IMR-90 (cell line): ENCODE measurements at places on chromosomes 11 and 22. TPM values are rescaled to one million over a fixed set of nuclear protein-coding genes. Genes with fewer than 3 reads are reported as not detected.

The TIGD3 gene
- 0.12 TPM in 1 of 2 replicates, not detected in the other for polyA plus RNA-seq

The TNNT3 gene
- not detected in 2 replicates for polyA plus RNA-seq

The RRP8 gene
- polyA plus RNA-seq: 9.0 and 10.8 TPM in 2 replicates

The PLA2G3 gene
- polyA plus RNA-seq: 0.07 and 0.12 TPM in 2 replicates

The APOA4 gene
- polyA plus RNA-seq: not detected in 2 replicates

The MRGPRE gene
- polyA plus RNA-seq: not detected in 2 replicates

The EHF gene
- not detected in 2 replicates for polyA plus RNA-seq

DNA sequence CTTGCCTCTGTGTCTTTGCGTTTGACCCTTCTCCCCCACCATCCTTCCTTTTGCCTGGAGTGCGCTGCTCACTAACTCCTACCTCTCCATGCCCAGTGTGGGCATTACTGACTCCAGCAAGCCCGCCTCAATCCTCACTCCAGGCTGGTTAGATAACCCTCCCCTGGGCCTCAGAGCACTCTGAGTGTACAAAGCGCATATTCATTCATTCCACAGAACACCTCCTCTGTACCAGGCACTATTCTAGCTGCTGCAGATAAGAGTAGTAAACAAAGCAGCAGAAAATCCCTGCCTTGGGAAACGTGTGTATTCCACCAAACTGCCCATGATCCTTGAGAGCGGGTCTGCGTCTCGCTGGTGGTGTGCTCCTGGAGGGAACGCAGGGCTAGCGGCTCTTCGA is 3.2 kb downstream of the SLC22A8 start:
- DNase-seq: no peak
- no peak overlapping the region for H3K4me3 ChIP-seq
- H3K27me3 ChIP-seq: peaks cover 42% of the 10 kb centered on the region
- H3K36me3 ChIP-seq: no peaks in the 10 kb centered on the region
- no peak overlapping the region for H3K27ac ChIP-seq

GRCh38 chr11:5701055-5701577 is 11.5 kb downstream of the TRIM22 start:
- H3K4me3 ChIP-seq: no peak overlapping the region
- no peak overlapping the region for H3K27ac ChIP-seq
- peaks cover 20% of the 10 kb centered on the region for H3K36me3 ChIP-seq
- DNase-seq: no peak
- H3K4me1 ChIP-seq: peaks cover 1% of the 10 kb centered on the region; the same call in 1 of the 2 replicates

- no peak overlapping the region for H3K4me3 ChIP-seq
- no peak overlapping the region for H3K27ac ChIP-seq
- H3K27me3 ChIP-seq: no peaks in the 10 kb centered on the region
- no peaks in the 10 kb centered on the region for H3K36me3 ChIP-seq
- no peak for DNase-seq
- H3K4me1 ChIP-seq: peaks cover 17% of the 10 kb centered on the region
Observed at GRCh38 chr11:34641456-34641855, 20.6 kb downstream of the EHF start.

- DNase-seq: no peak
- H3K4me1 ChIP-seq: peaks cover 3% of the 10 kb centered on the region
- peaks cover 11% of the 10 kb centered on the region for H3K27me3 ChIP-seq
- no peaks in the 10 kb centered on the region for H3K36me3 ChIP-seq
- no peak overlapping the region for H3K27ac ChIP-seq
Observed at GRCh38 chr22:44584256-44584902, 86.3 kb upstream of the RTL6 start.

DNA sequence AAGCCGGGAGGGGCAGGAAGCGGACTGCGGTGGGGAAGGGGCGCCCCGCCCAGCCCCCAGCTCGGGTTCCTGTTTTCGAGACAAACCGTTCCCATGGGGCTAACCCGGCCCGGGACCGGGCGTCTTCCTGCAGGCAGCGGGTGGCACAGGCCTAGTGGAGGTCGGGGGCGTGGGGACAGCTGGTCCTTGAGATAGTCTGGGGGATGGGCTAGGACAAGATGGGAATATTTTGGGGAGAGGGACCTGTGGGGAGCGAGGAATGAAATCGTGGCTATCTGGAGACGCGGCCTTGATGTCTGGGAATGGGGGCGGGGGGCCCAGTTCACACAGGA is 1.2 kb upstream of the RASGRP2 start:
- peaks cover 53% of the 10 kb centered on the region for H3K27me3 ChIP-seq
- no peaks in the 10 kb centered on the region for H3K36me3 ChIP-seq
- H3K27ac ChIP-seq: no peak overlapping the region
- no peak overlapping the region for H3K4me3 ChIP-seq
- no peak for DNase-seq

DNA sequence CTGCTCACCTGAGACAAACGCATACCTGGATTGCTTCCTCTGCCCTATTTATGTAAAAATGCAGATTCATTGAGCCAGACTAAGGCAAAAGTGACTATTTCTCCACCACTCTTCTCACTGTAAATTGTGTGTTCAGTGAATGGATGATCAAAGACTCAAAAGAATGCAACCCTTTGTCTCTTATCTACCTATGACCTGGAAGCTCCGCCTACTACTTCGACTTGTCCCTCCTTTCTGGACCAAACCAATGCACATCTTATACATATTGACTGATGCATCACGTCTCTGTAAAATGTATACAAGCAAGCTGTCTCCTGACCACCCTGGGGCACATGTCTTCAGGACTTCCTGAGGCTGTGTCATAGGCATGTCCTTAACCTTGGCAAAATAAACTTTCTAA is 418.0 kb upstream of the SYN3 start:
- no peaks in the 10 kb centered on the region; the same call in 1 of the 2 replicates for H3K4me1 ChIP-seq
- no peak for DNase-seq
- H3K4me3 ChIP-seq: no peak overlapping the region
- H3K27me3 ChIP-seq: no peaks in the 10 kb centered on the region
- no peak overlapping the region for H3K27ac ChIP-seq

GRCh38 chr11:71505781-71506180 is 21.3 kb upstream of the KRTAP5-7 start:
- H3K27me3 ChIP-seq: no peaks in the 10 kb centered on the region
- no peak overlapping the region for H3K27ac ChIP-seq
- no peak overlapping the region for H3K4me3 ChIP-seq
- H3K4me1 ChIP-seq: no peaks in the 10 kb centered on the region
- no peak for DNase-seq

- H3K27ac ChIP-seq: no peak overlapping the region
- H3K4me1 ChIP-seq: no peaks in the 10 kb centered on the region
- H3K36me3 ChIP-seq: peaks cover 55% of the 10 kb centered on the region
- no peak overlapping the region for H3K4me3 ChIP-seq
Observed at GRCh38 chr22:46096051-46096450, 54.3 kb upstream of the PPARA start.

- peaks cover 80% of the 10 kb centered on the region for H3K27me3 ChIP-seq
- no peak overlapping the region for H3K27ac ChIP-seq
- H3K4me1 ChIP-seq: no peaks in the 10 kb centered on the region
- no peaks in the 10 kb centered on the region for H3K36me3 ChIP-seq
- DNase-seq: no peak
Observed at GRCh38 chr11:11757909-11758308, 83.9 kb upstream of the USP47 start.

DNA sequence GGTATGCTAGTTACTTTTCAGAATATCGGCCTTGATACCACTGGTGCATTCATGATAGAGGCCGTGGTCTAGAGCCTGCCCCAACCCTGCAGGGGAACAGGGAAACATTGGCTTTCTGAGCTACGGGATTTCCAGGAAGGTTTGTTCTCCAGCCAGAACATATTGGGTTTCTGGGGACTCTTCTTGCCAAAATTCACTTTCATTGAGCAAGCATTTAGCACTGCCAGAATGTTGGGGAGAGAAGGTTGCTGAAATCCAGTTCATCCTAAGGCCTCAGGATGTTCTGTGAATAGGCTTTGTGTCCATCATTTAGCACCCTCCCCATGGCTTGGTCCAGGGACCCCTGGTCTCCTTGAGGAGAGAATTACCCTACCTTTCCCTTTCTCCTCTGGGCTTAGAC is 36.7 kb downstream of the DRG1 start:
- H3K27ac ChIP-seq: no peak overlapping the region
- H3K36me3 ChIP-seq: peaks cover 68% of the 10 kb centered on the region
- H3K4me3 ChIP-seq: no peak overlapping the region
- no peak for DNase-seq

- no peaks in the 10 kb centered on the region; the same call in 1 of the 2 replicates for H3K27me3 ChIP-seq
- H3K27ac ChIP-seq: no peak overlapping the region
- no peaks in the 10 kb centered on the region for H3K36me3 ChIP-seq
- DNase-seq: no peak
- no peak overlapping the region for H3K4me3 ChIP-seq
- 0 out of 2 replicates have a peak, but pooled peaks cover 4% of the 10 kb centered on the region for H3K4me1 ChIP-seq
Observed at GRCh38 chr22:23140385-23140784, 1.4 kb downstream of the RSPH14 start.

- H3K36me3 ChIP-seq: peaks cover 2% of the 10 kb centered on the region; the same call in 1 of the 2 replicates
- no peak for DNase-seq
- H3K27me3 ChIP-seq: no peaks in the 10 kb centered on the region
- no peak overlapping the region for H3K4me3 ChIP-seq
Observed at GRCh38 chr11:47188259-47188658, 2.0 kb upstream of the PACSIN3 start.

DNA sequence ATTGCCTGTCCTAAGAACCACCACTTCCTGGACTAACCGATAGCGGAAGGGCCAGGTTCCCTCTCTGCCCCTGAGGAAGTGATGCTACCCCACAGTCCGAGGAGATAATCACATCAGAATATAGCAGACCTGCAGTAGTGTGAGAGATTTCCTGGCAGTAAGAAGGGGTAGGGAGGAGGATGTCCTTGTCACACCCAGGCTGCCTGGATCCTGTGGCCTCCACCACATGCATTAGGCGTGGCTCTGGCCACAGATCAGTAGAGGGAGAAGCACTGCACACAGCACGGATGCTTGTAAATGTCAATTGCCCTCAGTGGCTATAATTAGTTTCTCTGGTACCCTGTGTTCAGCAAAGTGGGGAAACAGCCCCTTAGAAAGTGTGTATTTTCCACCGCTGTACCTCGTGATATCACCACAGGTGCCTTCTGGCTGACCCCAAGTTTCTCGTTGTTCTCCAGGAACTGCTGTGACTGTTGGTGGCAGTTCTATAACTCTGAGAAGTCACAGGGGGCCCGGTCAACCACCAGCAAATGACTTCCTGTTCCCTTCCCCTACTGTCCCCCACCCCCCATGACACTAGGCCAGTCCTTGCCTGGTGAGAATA is 61.8 kb downstream of the UBASH3B start:
- no peak overlapping the region for H3K27ac ChIP-seq
- H3K27me3 ChIP-seq: no peaks in the 10 kb centered on the region
- H3K4me3 ChIP-seq: no peak overlapping the region
- no peak for DNase-seq
- H3K4me1 ChIP-seq: peaks cover 22% of the 10 kb centered on the region
- H3K36me3 ChIP-seq: no peaks in the 10 kb centered on the region

DNA sequence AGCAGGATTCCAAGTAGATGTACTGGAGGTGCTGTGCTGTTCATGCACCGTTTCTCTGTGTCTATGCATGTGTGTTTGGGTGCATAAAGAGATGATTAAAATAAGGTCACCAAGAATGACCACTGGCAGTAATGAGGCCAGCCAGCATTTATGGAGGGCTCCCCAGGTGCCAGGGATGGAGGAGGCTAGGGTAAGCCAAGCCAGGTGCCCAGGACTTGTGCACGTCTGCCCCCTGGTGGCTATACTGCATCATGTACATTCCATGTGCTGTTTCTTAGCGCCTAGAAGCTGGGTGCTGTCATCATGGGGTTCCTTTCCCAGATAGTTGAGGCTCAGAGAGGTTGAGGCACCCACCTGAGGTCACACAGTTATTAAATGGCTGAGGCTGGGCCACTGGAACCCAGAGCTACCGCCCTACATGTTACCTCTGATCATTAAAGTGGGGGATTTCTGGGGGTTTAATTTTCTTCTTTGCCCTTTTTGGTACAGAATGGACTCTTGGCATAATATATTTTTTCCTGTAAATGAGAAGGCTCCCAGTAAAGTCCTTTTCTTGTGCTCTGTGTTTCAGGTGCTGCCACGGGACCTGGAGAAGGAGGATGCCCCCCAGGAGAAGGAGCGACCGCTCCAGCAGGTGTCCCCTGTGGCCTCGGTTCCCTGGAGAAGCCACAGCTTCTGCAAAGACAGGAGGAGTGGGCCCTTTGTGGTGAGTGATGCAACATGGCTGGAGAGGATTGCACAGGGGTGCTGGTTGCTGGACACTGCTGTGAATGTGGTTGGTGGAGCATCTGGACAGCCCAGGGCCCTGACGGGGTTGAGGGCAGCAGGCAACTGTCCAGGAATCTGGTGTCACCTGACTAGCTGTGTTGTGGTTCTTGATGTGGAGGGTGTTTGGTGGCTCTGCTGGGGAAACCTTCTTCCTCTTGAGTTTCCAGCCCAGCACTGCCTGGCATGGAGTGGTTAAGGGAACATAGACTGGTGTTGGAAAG is 96.4 kb downstream of the KIAA1671 start:
- H3K27ac ChIP-seq: no peak overlapping the region
- no peaks in the 10 kb centered on the region for H3K4me1 ChIP-seq
- peak; percentile 23 for DNase-seq
- no peaks in the 10 kb centered on the region for H3K36me3 ChIP-seq
- H3K27me3 ChIP-seq: no peaks in the 10 kb centered on the region

DNA sequence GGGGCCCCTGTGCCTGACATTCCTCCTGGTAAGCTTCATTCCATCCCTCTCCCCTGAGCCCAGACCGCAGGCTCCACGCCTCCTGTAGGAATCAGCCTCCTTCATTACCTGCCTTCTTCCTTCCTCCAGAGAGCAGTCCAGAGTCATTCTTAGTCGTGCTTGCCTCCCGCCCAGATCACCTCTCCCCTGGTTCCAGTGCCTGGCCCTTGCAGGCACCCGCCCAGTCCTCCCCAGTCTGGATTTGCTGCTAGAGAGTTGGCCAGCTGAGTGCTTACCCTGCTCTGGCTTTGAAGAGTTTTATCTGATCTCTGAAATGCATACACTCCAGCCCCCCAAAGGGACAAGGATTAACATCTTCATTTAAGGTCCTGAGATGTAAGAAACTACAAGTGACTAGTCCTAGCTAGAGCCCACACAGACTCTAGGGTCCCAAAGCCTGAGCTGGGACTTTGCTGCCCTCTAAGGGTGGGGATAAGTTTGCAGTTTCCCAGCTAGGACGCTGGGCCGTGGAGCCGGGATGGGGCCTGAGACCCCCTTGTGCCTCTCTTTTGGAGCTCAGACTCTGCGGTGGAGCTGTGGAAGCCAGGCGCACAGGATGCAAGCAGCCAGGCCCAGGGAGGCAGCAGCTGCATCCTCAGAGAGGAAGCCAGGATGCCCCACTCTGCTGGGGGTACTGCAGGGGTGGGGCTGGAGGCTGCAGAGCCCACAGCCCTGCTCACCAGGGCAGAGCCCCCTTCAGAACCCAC is 1.6 kb downstream of the NR1H3 start:
- H3K27ac ChIP-seq: 0 out of 2 replicates have a peak overlapping the region, but pooled peaks have one; percentile 10
- peaks cover 6% of the 10 kb centered on the region; the same call in 1 of the 2 replicates for H3K36me3 ChIP-seq

DNA sequence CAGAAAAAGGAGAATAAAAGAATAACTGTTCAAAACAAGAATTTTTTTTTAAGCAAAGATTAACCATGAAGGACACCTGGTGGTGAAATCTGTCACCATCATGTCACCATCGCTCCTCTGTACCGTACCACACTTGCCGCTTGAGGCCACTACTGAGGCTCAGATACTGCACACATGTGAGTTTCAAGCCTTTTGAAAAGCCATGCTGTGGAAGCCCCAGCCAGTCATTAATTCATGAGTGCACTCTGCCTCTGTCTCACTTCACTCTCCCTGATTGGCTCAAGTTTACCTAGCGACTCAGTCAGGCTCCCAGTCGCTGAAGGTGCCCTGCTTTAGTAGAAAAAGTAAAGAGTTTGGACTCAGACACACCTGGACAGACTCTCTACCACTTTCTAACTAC is 6.6 kb upstream of the MS4A12 start:
- H3K27me3 ChIP-seq: no peaks in the 10 kb centered on the region
- DNase-seq: no peak
- H3K36me3 ChIP-seq: no peaks in the 10 kb centered on the region
- H3K4me1 ChIP-seq: no peaks in the 10 kb centered on the region
- H3K27ac ChIP-seq: no peak overlapping the region

GRCh38 chr11:67525275-67525976 is 2.2 kb upstream of the CABP2 start:
- peaks cover 16% of the 10 kb centered on the region for H3K27me3 ChIP-seq
- no peaks in the 10 kb centered on the region for H3K36me3 ChIP-seq
- no peak for DNase-seq
- no peaks in the 10 kb centered on the region for H3K4me1 ChIP-seq
- H3K4me3 ChIP-seq: no peak overlapping the region
